ENCODE measurements at places on chromosomes 3 and 15.

GRCh38 chr3:44883999-44884431, 9.6 kb downstream of the TGM4 start:
- DNase-seq, result no peak

GRCh38 chr3:49656541-49657112, 17.5 kb upstream of the APEH start:
- DNase-seq, result no peak

- no peak for DNase-seq
Measured at GRCh38 chr3:195711813-195712534, 8.8 kb upstream of the MUC20 start.

DNA sequence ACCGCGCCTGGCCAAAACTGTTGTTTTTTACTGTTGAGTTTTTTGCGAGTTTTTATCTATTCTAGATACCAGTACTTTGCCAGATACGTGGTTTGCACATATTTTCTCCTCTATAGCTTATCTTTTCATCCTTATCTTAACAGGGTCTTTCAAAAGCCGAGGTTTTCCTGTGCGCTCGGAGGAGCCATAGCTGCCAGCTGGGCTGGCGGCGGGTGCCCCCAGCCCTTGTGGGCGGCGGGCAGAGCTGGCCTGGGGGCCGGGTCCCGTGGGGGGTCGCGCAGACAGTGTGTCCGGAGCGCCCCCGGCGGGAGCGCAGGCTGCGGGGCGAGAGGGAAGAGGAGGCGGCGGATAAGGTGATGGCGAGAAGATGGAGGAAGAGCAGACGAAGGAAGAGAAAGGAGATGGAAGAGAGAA, 11.1 kb upstream of the EIF4A2 start:
- DNase-seq, result no peak

DNA sequence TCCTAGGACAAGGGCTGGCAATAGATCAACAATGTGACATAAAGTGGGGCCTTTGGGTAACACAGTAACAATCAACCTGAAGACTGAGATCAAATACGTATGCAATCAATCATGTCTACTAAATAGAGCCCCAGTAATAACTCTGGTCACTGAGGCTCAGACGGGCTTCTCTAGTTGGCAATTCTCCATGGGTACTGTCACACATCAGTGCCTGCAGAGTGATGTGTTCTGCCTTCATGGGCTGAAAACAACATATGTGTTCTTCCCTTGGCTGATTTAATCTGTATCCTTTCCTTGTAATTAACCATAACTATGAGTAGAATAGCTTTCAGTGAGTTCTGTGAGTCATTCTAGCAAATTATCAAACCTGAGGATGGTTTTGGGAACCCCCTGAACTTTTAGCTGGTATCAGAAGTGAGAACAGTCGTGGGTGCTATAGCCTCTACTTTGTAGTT, 113.6 kb downstream of the TMCO5A start:
- DNase-seq, result no peak

GRCh38 chr3:143192193-143192592, 72.6 kb downstream of the CHST2 start:
- no peak for DNase-seq

- no peak for DNase-seq
Measured at GRCh38 chr15:29089731-29090616, 179.6 kb downstream of the NSMCE3 start.

DNA sequence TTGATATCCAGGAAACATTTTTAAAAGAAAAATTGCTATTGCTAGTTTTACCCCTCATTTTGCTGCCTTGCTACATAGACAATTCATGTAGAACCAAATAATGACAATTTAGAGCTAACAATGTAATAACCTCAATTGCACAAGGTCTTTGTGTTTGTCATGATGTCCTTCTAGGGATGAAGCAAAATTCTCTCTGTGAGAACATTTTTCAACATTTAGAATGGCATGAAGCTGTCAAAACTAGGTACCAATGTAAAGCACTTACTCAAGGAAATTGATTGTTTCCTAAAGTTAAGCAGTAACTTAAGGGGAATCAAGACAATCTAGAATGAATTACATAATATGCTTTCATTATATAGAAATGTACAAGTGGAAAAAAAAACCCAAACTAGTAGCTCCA, 7.9 kb upstream of the FGF7 start:
- DNase-seq, result no peak

DNA sequence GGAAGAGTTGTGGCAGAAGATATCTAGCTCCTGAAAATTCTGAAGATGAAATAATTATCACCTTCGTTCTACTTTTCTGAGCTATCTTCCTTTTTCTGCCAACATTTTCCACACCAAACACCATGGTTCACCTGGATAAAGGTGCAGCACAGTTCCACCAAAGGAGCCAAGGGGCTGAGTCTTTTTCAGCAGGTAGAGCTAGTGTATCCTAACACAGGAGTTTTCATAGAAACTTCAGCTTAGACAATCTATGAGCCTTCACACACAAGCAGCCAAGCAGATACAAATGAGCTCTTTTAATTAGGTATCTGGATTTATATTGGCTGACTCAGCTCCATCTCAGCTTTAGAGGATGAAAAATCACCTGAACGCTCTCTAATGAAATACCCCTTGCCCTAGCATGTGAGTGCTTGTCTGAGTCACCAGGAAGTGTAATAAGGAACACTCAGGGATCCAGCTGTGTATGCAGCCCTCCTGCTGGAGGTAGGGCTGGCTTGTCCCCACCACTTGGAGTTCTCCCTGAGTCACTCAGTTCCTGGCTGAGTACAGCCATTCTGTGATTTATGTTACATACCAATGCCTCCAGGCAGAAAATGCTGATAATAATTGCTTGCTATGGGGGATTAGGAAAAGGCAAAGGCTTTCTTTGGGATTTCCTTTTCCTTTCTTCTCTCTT, 385.7 kb downstream of the LSAMP start:
- no peak for DNase-seq

DNA sequence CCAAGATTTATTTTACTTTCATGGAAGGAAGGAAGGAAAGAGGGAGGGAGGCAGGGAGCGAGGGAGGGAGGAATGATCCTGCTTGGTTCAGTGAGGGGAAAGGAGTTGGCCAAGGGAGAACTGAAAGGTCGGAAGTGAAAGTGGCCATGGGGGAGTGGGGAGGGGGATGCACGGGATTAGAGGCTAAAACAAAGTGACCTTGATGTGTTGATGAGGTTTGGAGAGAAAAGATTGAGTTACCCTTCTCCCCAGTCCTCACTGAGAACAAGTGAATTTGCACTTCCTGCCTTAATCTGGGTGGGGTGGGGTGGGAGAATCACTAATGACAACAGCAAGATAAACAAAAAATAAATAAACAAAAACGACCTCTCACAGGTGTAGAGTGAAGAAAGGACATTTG, 212.0 kb upstream of the TLE3 start:
- no peak for DNase-seq

DNA sequence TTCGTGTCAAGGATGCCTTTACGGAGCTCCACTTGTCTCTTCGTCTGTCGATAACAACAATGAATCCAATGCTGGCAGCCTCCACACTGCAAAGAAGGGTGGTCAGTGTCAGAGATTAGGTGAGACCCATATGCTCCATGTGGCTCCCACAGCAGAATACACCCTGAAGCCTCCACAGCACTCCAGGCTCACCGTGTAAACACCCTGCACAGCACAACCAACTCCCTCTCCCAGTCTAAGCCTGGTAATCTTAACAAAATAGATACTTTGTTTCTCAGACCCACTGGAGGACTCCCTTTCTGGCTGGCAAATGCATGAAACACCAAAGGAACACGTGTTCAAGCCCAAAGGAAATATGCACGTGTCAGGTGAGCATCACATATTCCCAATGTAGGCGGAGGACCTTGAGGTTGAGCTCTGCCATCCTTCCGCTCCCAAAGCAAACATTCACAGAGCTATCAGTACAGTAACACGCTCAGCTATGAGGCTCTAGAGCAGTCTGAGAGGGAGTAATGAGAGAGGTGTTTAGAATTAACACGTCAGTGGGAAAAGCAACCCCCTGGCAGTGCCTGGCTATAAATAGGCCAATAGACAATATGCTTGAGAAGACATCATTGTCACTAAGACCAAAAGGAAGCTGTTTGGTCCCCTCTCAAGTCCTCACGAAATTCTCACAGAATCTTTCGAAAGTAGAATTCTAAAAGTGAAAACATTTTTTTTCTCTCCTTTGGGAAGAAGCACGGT, 86.7 kb downstream of the MCF2L2 start:
- DNase-seq, result no peak

- no peak for DNase-seq
Measured at GRCh38 chr15:89556413-89557262, 18.6 kb upstream of the TICRR start.

DNA sequence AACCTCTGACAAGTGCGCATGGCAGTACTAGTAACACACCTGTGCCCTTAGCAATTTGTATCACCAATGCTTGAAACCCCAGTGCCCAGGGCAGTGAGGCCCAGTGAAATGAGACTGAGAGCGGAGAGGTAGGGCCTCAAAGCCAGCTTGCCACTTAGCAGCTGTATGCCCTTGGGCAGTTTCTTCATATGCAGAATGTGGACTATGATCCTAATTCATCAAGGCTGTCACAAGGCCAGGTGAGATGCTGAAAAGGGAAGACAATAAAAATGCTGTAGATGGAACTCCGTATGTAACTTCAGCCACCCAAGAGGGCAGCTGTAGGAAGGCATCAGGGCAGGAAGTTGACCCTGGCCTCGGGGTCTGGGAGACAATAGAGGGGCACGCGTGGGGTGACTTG, 74.4 kb downstream of the KY start:
- no peak for DNase-seq

DNA sequence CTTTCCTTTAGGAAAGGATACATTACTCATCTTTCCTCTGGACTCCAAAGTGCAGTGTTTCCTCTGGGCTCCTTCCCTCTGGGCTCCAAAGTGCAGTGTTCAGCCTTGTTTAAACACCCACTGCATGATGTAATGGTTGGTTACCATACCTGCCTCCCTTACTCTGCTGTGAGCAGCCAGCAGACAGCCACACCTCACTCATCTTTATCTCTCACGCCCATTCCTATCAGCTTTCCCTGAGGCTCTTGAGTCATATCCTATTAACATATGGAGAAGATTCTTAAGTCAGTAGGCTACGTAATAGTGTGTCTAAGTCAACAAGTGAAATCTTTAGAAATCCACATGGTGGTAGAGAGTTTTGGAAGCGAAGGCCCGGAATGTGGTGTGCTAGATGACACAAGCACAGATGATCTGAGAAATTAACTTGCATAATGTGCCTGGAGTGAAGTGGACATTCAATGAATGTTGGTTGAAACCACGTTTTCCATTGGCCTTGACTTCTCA, 97.2 kb upstream of the CTNNB1 start:
- DNase-seq, result no peak

DNA sequence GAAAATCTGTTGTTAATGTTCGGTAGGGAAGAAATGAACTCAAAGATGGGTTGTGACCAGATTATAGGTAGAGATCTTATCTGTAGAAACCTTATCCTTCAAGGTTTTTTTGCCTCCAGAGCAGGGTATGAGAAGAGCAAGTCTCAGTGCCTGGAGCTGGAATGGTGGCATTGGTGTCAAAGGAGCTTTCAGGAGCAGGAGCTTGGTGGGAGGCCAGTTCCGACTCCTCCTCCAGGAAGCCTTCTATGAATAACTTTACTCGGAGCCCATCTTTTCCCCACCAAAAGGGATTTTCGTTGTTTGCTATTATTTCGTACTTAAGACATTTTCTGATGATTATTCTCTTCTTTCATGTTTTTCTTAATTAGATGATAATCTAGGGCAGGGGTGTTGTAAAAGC, 91.8 kb downstream of the GHSR start:
- DNase-seq, result no peak

DNA sequence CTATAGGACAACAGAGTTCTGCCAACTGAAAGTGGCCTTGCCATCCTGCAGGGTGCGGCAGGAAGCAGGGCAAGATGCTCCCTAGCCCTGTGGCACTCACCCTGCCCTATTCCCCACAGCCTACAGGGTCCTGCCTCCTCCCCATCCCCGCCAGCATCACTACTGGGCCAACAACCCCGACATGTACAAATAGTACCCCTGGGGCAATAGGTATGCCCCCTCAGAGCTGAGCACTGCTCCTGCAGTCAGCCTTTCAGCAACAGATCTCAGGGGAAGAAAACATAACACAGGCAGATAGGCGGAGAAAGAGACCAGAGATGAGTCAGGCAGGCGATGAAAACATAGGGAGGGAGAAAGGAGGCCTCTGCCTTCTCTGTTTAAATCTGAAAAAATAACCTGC, 74.7 kb downstream of the XXYLT1 start:
- no peak for DNase-seq

DNA sequence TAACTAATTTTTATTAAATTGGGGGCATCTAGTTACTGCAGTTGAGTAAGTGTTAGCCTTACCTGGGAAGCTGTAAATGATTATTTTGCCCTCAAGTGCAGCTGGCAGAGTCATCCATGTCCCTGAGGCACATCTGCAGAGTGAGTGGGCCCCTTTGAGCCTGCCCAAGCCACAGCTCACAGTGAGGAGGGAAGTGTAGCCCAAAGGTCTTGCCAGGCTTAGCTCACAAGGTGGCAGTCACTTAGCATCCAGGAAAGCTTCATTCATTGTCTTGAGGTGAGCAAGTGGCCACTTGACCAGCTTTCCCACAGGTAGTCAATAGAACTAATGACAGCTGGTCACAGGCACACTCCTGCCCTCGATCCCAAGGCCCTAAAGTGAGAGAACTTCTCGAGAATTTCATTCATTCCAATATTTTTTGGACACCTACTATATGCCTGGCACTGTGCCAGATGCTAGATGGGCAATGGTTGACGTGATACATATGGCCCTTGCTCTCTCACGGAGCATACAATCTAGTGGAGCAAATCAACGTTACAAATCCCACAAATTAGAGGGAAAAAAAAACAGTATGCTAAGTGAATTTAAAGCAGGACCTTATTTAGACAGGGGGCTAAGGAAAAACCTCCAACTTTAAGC, 163.3 kb upstream of the IL12A start:
- no peak for DNase-seq

- DNase-seq, result no peak
Measured at GRCh38 chr15:91929509-91929908, 76.0 kb downstream of the SLCO3A1 start.

- no peak for DNase-seq
Measured at GRCh38 chr3:6273878-6274277, 587.0 kb upstream of the GRM7 start.

Data from stimulated activated CD8-positive, alpha-beta memory T cell treated with anti-CD3 and anti-CD28 coated beads, Interleukin-2, amount 100 ng/mL, for 1 hour (primary cell).